ENCODE measurements at places on chromosomes 6 and 20. TPM values are rescaled to one million over a fixed set of nuclear protein-coding genes. Genes with fewer than 3 reads are reported as not detected.

The IL17A gene
- not detected for total RNA-seq

The OR2J3 gene
- not detected for total RNA-seq

The GRM4 gene
- total RNA-seq = not detected

The ZC2HC1B gene
- total RNA-seq = not detected

The TIAM2 gene
- total RNA-seq = 5.4 TPM

The MAS1 gene
- total RNA-seq = not detected

The NANP gene
- total RNA-seq = 4.3 TPM

The LY6G6F gene
- not detected for total RNA-seq

The NECAB3 gene
- 17.1 TPM for total RNA-seq

The BANF2 gene
- total RNA-seq = not detected

The FOXP4 gene
- total RNA-seq = 8.6 TPM

The TEAD3 gene
- total RNA-seq = 58.9 TPM

GRCh38 chr6:151299011-151299410, 59.2 kb downstream of the AKAP12 start:
- no peak for DNase-seq

DNA sequence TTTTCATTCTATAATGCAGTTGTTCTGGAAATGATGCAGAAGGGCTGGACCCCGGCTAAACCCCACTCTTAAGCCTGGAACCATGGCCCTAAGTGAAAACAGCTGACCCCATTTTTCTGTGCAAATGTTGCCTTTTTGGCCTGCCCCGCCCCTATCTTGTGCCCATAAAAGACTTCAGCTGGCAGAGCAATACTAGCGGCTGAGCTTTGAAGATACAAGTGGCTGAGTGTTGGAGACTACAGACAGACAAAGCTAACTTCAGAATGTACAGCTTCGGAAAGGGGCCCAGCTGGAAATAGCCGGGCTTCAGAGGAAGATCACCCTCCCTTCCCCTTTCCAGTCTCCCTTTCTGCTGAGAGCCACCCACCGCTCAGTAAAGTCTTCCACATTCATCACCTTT, 258.6 kb upstream of the SPTLC3 start:
- no peak for DNase-seq

DNA sequence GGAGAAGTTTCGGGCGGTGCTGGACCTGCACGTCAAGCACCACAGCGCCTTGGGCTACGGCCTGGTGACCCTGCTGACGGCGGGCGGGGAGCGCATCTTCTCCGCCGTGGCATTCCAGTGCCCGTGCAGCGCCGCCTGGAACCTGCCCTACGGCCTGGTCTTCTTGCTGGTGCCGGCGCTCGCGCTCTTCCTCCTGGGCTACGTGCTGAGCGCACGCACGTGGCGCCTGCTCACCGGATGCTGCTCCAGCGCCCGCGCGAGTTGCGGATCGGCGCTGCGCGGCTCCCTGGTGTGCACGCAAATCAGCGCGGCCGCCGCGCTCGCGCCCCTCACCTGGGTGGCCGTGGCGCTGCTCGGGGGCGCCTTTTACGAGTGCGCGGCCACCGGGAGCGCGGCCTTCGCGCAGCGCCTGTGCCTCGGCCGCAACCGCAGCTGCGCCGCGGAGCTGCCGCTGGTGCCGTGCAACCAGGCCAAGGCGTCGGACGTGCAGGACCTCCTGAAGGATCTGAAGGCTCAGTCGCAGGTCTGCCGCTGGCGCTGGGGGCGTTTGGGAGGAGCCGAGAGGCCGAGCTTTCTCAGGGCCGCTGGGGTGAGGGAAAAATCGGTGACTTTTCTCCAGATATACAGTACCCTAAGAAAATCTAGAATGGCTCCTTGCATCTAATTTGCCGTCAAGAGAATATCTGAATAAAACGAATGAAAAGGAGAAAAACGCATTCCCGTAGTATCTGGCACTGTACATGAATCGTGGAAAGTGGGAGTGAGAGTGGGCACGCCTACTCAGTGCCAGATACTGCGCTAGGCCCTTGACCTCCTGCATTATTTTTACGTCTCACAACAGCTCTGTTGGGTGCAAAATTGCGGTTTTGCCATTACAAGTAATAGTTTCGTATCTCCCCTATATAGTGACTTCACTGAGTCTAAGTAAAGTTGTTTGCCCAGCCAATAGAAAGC, 1.0 kb downstream of the CALHM6 start:
- DNase-seq = no peak

- DNase-seq = no peak
Observed at GRCh38 chr20:38324159-38324558, 20.2 kb downstream of the BPI start.

- no peak for DNase-seq
Observed at GRCh38 chr20:4047614-4048013, 32.3 kb upstream of the RNF24 start.

GRCh38 chr6:37967651-37968050, 148.1 kb downstream of the ZFAND3 start:
- no peak for DNase-seq

DNA sequence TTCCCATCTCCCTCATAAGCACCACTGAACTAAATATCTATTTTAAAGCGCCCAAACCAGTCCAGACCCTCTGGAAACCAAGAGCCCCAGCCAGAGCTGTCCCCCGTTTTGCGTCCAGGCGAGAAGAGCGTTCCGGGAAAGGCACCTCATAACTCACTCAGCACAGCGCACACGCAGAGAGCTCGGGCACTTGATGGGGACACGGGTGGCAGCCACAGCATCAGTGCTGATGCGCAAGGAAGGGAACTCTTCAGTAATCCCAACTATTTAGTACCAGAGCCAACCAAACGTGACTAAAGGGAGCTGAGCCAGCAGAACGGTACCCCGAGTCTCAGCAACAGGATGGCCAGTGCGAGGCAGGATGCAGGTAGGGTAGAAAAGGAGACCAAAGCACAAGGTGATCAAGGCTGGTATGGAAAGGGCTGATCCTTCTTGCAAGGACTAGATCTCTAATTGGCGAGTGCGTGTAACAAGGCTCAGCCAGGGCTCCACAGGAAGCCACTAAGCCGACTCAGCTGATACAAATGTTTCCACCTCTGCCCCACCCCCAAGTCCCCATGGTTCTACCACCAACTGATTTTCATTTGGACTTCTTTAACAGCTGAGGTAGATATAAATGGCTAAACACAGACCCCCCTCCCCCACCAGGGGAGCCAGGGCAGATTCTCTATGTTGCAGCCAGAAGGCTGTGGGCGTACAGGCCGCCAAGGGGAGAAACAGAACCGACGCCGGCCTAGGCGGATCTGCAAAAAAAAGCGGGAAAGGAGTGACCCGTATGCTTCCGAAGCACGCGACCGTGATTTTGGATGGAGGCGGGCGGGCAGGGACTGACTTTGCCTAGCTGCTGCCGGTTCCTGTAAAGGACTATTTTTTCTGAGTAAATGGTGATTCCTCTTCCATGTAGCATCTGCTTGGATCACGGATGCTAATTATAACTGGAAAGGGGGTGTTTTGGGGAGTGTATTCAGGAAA, 183.5 kb upstream of the COL21A1 start:
- DNase-seq = no peak

DNA sequence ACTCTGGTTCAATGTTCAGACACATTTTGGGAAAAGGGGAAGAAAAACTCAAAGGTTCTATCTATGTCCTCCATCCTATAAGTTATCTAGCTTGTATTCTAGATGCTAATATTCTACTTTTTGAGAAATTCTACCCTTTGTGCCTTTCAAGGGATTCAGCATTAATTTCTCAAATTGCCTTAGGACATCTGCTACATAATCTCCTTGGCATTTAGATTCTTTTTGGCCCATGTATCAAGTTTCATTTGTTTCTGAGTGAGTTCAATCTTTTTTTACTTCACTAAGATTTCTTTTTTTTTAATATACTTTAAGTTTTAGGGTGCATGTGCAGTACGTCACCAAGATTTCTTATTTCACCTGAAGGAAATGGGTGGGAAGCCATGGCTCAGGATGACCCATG, 232.7 kb upstream of the TENT5A start:
- DNase-seq = no peak

DNA sequence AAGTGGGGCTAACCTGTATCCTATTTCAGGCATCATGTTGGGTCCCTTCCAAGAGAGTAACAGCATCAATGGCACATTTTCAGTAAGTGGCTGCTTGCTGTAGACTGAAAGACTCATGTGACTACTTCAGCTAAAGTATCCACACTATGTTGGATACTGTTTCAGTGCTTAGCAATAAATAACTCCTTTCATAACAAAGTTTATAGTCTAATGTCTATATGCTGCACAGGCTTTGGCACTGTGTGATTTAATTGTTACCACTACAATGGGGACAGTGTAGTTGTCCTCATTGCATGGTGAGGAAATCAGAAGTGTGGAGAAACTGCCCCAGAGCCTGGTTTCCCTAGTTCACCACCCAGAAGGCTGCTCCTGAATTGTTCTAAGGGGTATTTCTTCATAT, 318.0 kb upstream of the PTCHD4 start:
- DNase-seq = no peak

- DNase-seq = no peak
Observed at GRCh38 chr6:82866446-82866845, 199.2 kb downstream of the UBE3D start.

- DNase-seq = no peak
Observed at GRCh38 chr20:59987135-59987534, 28.9 kb downstream of the CDH26 start.

GRCh38 chr6:156731396-156731795, 45.8 kb upstream of the ARID1B start:
- no peak for DNase-seq

GRCh38 chr6:97819710-97820109, 536.7 kb upstream of the MMS22L start:
- no peak for DNase-seq

GRCh38 chr6:140729521-140729920, 1355.1 kb upstream of the CITED2 start:
- DNase-seq = no peak

DNA sequence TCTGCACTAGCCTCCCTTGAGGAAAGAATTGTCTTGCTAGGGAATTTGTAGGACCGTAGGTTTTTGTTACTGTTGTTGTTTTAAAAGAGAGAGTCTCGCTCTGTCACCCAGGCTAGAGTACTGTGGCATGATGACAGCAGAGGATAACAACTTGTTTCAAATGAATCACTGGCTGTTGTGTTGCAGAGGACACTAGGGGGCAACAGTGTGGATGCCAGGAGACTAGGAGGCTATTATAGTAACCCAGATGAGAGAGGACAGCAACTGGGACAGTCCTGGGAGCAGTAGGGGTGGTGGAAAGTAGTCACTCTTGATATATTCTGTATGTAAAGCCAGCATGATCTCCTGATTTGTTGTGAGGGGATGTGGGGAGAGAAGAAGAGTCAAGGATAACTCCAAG, 41.8 kb upstream of the LAMA4 start:
- no peak for DNase-seq

DNA sequence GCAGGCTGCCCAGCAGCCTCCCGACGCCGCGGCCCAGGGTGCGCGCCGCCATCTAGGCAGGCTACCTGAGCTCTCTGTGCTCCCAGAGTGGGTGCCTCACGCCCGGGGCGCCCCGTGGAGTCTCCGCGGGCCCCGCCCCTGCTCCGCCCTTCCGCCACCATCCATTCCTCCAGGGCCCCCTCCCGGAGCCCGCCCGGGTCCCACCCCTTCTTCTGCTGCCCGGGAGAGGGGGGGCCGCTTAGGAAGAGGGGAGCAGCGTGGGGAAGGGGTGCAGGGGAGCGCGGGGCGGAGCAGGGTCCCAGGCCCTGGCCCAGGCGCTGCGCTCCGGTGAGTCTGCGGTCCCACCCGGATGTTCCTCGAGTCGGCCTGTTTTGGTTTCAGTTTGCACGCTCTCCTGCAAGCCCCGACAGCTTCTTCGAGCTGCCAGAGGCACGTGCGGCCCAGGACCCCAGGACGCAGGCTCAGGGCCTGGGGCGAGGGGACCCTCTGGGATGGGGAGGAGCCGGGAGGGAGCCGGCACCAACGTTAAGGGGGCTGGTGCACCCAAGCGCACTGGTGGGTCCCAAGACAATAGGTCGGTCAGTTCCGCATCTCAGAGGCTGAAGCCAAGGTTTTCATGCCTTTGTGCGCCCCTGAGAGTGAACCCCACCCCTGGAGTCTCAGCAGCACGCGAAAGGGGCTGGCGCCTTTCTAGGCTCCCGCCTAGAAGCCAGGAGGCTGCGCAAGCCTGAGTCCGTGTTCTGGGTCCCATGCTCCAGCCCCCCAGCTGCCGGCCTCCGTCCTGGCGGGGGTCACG, at the start of gene ACSS1:
Gene ACSS1 (minus strand): TSS at position 89 of the 796 bp plus-strand sequence. CDS start 37 bp downstream, at position 52.
- DNase-seq = no peak

GRCh38 chr20:31517373-31517772, 3.1 kb downstream of the HM13 start:
- peak; percentile 89 for DNase-seq

GRCh38 chr6:90982581-90982980, 395.7 kb upstream of the MAP3K7 start:
- no peak for DNase-seq

- no peak for DNase-seq
Observed at GRCh38 chr6:99563056-99563723, 5.3 kb downstream of the CCNC start.

DNA sequence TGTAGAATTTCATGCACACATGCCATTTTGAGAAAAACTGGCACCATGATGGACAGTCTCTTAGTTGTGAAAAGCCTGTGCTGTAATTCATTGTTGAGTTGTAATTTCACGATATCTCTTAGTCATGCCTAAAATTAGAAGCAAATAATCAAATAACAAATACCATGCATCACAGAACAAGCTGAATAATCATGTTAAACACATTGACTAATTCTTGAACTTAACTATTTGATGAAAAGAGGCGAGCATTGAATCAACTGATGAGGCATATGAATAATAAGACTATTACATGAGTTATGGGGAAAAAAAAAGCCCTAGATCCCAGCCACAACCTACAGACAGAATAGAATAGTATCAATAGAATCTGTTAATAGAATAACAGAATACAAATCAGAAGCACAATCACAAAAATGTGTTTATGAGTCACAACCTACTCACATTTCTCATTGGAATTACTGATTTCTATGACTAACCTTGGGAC, 14.2 kb upstream of the RNF217 start:
- no peak for DNase-seq

GRCh38 chr6:105272786-105273185, 93.0 kb upstream of the POPDC3 start:
- no peak for DNase-seq

GRCh38 chr6:113859349-113860180, 2.4 kb downstream of the MARCKS start:
- no peak for DNase-seq

DNA sequence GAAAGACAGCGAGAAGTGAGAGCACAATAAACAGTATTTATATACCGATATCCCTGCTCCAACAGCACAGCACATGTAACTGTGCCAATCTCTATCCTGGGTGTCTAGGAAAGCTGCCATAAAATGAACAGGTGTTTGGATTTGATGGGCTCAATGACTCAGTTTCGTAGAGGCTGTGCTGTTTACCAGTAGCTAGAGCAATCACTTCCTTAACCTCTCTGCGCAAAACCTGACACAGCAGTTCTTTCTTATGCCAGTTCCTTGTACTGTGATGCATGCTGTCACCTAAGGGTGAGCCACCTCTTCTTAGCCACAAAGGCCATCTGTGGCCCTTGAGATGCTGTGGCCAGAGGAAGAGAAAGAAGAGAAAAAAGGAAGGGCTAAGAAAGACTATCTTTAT, 59.3 kb downstream of the SHPRH start:
- DNase-seq = no peak

- DNase-seq = no peak
Observed at GRCh38 chr6:135331002-135331401, 149.9 kb downstream of the MYB start.
